ENCODE measurements at places on chromosomes 11 and 22.
A peak's percentile ranks its signal among the peaks of the same experiment; 100 is the strongest.

GRCh38 chr11:92845805-92846204 lies 123.6 kb upstream of the MTNR1B start:
- no peak for DNase-seq

- no peak for DNase-seq
Measured at GRCh38 chr11:101923554-101923953, 7.2 kb upstream of the ANGPTL5 start.

DNA sequence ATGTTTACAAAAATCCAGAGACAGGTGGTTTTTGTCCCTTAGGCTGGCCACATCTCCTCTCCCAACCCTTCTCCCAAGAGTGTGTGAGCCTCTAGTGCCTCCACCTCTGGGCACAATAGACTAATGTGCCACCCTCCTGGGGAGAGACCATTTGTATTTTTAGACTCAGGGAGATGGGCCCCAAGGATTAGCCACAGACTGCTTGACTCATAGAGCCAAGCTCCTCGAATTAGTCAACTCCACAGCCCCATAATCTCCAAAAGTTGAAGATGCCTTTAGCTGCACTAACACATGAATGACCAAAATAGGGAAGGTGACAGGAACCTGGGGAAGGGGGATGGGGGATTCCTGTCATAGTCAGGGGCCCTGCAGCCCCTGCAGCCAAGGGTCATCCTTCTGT lies 53.0 kb upstream of the LRRC32 start:
- DNase-seq = no peak

- no peak for DNase-seq
Measured at GRCh38 chr11:93271596-93271995, 58.9 kb upstream of the DEUP1 start.

DNA sequence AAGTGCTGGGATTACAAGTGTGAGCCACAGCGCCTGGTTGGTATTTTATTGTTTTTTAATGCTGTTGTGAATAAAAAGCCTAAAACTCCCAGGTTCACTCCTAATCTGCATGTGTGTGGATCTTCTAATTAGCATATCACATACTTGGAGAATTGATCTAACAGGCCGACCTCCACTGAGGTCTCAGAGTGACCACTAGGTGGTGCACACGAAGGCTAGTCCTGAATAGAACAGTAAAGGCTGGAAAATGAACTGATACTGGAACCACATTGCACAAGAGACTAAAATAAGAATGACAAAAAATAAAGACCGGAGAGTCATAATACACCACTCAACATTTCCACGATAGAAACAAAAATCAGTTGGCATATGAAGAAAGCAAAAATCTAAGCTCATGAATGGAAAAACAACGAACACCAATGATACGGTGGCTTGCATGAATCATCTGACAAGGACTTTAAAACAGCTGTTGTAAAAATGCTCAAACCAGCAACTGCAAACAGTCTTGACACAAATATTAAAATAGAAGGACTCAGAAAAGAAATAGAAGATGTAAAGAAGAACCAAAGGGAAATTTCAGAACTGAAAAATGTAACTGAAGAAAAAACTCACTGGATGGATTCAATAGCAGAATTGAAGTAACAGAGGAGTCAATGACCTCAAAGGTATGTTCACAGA lies 19.2 kb downstream of the PIM3 start:
- peak; percentile 87 for DNase-seq

DNA sequence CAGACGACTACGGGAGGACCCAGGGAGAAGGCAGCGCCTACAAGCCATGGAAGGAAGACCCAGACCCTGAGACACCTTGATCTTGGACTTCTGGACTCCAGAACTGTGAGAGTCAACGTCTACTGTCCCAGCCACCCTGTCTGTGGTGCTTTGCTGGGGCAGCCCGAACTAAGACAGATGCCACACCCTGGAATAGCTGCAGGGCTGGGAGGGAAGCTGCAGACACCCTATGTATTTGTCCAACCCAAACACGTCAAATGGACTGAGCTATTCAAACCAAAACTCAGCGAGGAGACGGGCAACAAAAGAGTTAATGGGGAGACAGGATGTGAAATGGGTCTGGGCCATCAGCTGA lies 169.3 kb downstream of the CTTN start:
- no peak for DNase-seq

DNA sequence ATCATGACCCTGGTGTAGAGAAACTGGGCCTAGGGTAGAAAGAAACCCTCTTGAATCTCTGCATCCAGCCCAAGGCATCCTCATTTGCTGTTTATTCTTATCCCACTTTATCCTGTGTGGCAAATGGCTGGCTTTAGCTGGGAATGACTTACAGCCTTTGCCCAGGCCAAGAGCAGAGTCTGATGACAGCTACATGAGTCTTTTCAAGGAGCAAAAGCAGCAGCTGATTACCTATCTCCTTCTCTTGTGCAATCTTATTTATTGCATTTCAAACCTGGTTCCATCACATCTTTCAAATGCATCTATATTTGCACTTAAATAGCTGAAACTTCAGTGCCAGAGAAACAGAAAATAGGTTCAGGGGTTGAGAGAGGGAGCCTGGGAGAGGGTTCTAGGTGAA lies 26.1 kb downstream of the SYT13 start:
- no peak for DNase-seq

DNA sequence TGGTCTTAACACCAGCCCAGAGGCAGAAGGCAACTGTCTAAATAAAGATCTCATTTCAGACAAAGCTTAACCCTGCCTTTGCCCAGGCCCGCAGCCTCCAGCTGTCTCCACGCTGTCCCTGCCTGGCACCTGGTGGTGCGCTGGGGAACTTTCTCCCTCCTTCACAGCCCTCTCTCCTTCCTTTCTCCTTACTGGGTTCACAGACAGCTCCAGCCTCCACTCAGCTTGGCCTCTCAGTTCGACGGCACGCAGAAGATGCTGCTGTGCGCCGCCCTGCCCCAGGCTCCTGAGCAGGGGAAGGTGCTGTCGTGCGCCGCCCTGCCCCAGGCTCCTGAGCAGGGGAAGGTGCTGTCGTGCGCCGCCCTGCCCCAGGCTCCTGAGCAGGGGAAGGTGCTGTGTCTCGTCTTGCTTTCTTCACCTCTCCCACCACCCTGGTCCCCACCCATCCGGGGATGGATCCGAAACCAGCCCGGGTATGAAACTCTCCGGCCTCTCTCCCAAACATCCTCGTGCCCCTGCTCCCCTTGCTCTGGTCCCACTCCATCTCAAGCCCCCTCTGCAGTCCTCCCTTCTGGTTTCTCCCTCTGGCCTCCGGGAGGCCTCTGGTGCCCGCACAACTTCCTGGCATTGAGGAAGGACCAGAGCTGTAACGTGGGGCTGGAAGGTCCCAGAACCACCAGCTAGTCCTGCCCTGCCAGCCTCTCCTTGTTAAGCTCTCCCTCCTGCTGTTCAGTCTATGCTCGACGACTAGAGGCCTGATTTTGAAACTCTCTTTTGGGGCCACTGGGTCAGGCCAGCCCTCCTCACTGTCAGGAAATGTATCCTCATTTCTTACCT lies 22.9 kb upstream of the JAM3 start:
- no peak for DNase-seq

GRCh38 chr11:47460571-47461235 lies 11.8 kb upstream of the RAPSN start:
- no peak for DNase-seq

DNA sequence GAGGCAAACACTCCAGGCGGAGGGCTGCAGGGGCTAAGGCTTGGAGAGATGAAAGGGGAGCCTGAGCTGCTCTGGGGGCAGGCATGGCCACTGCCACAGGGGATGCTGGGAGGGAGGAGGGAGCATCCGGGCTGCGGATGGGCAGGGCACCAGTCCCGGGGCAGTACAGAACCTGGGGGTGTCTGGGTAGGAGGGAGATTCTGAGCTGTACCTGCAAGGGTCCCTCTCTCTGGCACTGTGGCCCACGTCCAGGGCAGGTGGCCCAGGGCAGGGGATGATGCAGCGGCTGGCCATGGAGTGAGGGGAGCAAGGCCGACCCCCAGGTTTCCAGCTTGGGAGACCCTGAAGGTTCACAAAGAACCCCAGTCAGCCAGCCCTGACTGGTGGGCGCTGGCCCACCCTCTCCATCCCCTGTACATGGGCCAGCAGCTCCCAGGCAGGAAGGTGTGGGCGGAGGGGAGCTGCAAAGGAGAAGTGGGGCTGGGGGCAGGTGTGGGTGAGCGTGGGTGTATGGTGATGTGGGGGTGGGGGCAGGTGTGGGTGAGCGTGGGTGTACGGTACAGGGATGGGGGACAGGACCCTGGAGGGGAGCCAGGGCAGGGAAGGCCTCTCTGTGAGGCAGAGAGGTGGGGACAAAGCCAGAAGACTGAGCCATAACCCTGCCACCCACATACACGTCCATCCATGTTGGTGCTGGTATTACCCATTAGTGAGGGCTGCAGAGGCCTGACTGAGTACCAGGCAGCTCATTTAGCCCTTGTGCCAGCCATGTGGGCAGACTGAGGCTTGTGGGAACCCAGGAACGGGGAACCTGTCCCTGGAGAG lies 2.2 kb upstream of the TNFRSF13C start:
- no peak for DNase-seq

GRCh38 chr22:41781507-41781906 lies 19.0 kb upstream of the CCDC134 start:
- DNase-seq = no peak

- DNase-seq = peak; percentile 32
Measured at GRCh38 chr11:17063171-17064002, 14.1 kb downstream of the RPS13 start.

GRCh38 chr11:120173019-120173705 lies 35.2 kb upstream of the TRIM29 start:
- DNase-seq = no peak

- DNase-seq = peak; percentile 84
Measured at GRCh38 chr11:110338684-110339083, 42.3 kb upstream of the RDX start.

- no peak for DNase-seq
Measured at GRCh38 chr11:19772480-19772879, 59.8 kb downstream of the NAV2 start.

- DNase-seq = no peak
Measured at GRCh38 chr11:58596621-58597020, 17.8 kb downstream of the ZFP91 start.

DNA sequence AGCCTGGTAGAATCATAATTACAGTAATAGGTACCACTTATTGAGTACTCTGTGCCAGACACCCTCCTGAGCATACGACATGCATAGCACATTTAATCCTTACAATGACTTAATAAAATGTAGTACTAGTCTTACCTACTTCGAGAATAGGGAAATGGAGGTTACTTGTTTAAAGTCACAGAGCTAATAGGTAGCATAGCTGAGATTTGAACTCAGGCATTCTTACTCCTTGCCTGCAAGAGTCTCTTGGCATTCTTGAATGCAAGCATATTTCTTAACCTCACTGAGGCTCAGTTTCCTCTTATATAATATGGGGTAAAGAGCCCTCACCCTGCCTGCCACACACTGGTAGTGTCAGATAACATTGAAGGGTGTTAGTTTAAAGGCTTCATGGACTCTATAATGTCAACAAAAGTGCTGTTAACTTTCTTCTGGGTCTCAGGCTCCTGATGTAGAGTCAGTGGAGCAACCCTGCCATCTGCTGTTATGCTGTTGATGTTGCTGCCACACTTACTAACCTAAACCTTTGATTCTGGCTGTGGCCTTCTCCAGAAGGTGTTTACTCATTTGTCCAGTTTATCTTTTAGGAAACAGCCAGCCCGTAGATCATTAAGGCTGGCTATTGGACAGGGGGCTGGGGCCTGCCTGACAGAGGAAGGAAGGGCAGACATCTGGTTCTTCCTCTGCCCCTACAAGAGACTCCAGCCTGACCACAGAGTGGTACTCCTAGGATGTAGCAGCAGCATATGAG lies 18.9 kb downstream of the LIMK2 start:
- DNase-seq = peak; percentile 67

DNA sequence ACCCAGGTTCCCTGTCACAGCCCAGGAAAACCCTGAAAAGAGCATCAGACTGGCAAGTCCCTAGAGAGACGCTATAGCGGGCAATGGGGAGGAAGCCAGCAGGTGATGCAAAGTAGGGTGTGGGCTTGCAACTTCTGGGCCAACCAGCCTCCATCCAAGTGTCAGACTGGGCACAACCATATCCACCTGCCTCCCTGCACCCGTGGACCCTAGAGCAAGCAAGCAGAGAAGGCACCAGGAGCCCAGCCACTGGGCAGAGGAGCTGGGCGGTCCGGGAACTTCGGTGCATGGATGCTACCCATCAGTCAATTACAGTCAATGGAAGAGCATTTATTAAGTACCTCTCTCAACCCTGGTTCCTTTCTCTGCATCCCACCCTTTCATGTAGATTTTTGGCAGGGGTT lies 2.8 kb downstream of the NECTIN1 start:
- DNase-seq = no peak

DNA sequence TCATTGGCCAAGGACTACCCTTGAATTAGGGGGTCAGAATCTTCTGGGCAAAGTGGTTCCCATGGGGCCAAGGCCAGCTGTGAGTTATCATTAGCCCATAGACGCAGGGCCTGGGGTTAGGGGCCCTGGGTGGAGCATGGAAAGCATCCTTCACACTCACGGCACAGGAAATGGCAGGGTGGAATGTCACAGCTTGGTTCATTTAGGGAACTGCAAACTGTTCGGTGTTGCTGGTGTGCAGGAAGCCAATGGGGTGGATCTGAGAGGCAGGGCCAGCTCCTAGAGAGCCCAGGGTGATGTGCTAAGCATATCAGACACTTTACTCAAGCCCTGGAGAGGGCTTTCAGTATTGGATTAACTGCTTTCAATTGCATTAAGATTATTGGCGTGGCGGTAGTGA lies 42.9 kb downstream of the TECTA start:
- no peak for DNase-seq

GRCh38 chr11:116870054-116870453 lies 32.6 kb upstream of the APOA1 start:
- no peak for DNase-seq

GRCh38 chr11:112630496-112630895 lies 330.7 kb upstream of the NCAM1 start:
- DNase-seq = peak; percentile 26

DNA sequence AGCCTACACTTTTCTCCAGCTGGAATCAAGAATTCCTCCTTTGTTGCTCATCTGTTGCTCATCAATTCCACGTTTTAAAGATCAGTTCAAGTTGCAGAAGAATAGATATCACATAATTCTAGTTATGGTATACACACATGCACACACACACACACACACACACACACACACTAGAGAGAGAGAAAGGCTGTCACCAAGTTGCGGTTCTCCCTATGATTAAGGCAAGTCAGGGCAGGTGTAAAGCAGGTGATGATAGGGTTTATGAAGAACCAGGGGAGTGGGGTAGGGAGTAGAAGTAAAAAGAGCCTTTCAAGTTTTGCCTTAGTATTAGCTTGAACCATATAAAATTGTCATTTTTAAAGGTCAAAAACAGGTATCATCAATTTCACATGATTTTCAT lies 31.7 kb upstream of the TMPRSS4 start:
- no peak for DNase-seq

- DNase-seq = no peak
Measured at GRCh38 chr22:17764036-17764435, 10.2 kb downstream of the BID start.

Data from inflammatory macrophage treated with lipopolysaccharide for 4 hours (primary cell).